ENCODE measurements at places on chromosomes 4 and X.

DNA sequence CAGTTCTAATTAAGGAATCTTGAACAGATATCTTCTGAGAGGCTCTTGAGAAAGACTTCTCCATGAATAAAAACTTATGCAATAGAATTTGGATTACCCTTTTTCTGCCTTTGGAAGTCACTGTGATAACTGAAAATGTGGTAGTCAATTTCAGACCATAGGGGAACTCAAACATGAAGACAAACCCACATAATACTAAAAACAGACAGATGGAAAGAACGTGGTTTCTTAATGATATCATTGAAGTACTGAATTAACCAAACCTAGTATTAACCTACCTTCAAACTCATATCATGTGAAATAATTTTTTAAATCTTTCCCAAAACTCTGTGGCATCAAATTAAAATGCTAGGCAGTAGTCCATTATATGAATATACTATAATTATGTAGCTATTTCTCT lies 153.5 kb downstream of the CAMK2D start:
- DNase-seq: no peak

- DNase-seq: no peak
Observed at GRCh38 chrX:72621625-72622485, 49.2 kb upstream of the HDAC8 start.

DNA sequence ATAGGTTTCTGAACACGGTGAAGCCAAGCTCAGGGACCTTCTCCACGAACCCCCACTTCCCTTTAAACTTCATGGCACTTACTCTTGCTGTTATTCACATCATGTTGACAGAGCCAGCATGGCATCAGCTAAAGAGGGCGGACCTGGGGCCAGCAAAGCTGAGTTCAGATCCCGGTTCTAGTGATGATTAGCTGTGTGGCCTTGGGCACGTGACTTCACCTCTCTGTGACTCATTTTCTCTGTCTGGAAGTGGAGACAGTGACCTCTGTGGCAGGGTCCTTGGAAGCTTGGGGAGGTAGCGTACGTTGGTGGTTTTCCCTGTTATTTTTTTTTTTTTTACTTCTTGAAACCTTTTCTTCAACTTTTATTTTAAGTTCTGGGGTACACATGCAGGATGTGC lies 13.4 kb downstream of the EVC start:
- no peak for DNase-seq

DNA sequence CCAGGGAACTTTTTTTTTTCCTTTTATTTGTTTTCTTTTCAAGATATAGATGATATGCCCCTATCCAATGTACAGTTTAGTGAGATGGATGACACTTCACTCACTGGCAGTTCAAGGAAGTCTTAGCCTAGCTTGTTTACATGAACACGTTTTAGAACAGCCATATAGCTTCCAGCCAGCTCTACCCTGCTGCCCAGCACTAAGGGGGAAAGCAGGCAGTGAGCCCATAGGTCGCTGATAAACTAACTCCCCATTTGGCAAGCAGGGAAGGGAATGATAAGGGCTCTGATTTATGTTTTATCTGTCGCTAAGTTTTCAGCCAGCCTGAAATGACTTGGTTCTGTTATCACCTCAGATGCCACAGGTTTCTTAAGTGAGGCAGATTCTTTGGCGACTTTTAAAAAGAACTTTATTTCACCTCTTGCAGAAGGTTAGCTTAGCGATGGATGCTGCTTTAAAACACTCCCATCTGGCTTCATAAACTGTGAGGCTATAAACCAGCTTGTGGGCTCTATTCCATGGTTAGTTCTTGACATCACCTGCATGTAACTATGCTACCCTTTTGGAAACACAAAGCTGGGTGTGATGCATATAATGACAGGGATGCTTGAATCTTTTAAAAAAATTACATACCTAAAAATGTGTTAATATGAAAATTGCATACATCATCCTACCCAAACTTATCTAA lies 348.4 kb downstream of the FBXO8 start:
- no peak for DNase-seq

- DNase-seq: no peak
Observed at GRCh38 chrX:133542476-133542875, 127.2 kb upstream of the GPC4 start.

GRCh38 chrX:97045470-97045869 lies 161.8 kb downstream of the RPA4 start:
- no peak for DNase-seq

- DNase-seq: no peak
Observed at GRCh38 chr4:140876615-140877364, 120.6 kb upstream of the TBC1D9 start.

DNA sequence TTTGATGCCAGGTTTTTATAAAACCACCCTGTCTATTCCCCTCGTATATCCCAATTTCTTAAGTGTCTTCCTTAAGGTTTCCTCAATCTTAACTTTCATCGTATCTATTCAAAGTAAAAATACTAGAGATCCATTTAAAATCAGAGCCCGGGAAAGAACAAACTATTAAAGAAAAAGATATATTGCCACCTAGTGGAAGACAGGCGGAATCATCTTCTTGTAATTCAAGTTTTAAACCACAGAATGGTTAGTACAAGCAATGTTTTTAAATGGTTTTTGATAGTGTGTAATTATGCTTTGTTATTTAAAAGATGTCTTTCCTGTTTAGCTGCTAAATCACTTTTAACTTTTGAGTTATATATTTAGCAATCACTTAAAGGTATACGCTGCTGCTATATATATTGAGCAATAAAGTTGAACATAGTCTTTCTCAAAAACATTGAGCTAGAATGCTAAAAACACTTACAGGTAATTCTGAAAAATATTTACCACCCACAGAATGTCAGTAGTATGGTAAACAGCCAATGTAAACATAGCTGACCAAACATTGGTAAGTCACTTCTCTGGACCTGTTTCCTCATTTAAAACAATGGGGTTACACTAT lies 18.2 kb downstream of the PRDM8 start:
- no peak for DNase-seq

DNA sequence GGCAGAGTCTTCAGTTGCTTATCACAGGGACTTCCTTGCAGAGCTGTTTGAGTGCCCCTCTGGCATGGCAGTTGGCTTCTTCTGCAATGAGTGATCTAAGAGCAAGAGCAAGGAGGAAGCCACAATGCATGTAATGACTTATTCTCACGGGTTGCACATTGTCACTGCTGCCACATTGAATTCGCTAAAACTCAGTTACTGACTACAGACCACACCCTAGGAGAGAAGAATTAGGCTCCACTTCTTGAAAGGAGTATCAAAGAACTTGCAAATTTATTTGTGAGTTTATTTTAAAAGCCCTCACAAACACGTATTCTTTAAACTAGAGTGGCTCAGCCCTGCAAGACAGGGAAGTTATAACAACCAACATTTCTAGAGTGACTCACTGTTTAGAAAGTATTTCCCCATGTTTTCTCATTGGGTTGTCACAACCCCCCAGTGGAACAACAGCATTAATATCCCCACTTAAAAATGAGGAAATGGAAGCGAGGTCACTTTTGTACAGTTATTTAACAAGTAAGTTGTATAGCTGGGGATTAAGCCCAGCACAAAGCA lies 32.4 kb upstream of the RBPJ start:
- DNase-seq: no peak

DNA sequence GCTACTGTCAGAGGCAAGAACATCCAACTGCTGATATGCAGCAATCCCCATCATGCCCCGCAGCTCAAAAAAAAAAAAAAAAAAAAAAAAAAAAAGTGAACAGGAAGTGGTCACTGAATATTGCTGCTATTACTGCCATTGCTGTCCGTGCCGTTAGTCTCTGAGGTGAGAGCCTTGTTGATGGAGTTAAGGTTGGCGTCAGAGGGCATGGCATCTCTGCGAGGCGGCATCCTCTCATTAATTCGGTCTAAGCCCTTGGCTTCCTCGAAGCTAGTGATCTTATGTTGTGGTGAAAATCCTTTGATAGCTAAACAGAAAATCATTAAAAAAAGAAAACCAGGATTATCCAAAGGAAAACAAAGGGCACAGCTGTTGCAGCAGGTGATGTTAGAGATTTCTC lies 321.6 kb downstream of the PPP3CA start:
- DNase-seq: no peak

DNA sequence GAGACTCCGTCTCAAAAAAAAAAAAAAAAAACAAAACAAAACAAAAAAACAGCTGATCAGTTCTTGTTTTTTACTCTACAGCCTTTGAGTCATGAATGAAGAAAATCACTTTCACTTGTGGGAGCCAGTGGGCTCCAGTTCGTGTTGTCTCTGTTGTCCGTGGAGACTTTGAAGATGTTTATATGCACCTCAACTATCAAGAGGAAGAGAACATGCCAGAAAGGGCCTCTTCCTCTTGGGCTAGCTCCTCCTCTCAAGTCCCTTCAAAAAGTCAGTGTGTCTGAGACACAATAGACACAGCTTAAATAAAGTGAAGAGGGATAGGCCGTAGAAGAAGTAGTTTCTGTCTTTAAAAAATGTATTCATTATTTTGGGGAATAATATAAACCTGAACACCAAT lies 182.7 kb downstream of the KDR start:
- no peak for DNase-seq

GRCh38 chr4:40423735-40424134 lies 88.6 kb downstream of the CHRNA9 start:
- DNase-seq: no peak

DNA sequence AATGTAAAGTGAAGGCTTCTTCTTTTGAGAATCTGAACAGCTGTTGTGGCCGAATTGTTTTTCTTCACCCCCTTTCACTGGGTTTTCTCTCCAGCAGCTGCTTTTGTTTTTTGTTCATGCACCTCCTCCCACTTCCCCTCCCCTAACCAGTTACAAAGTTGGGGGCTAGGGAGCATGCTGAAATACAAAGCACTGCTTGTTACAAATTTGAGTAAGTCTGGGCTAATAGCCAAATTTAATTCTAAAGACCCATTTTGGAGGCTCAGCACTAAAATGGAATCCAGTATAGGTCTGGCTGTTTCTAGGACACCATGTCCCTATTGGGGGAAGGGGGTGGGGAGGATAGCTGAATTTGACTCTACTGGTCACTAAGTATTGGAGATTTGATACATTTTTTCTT lies 89.2 kb upstream of the GPM6B start:
- no peak for DNase-seq

- DNase-seq: no peak
Observed at GRCh38 chrX:53677286-53677685, 9.2 kb downstream of the HUWE1 start.

DNA sequence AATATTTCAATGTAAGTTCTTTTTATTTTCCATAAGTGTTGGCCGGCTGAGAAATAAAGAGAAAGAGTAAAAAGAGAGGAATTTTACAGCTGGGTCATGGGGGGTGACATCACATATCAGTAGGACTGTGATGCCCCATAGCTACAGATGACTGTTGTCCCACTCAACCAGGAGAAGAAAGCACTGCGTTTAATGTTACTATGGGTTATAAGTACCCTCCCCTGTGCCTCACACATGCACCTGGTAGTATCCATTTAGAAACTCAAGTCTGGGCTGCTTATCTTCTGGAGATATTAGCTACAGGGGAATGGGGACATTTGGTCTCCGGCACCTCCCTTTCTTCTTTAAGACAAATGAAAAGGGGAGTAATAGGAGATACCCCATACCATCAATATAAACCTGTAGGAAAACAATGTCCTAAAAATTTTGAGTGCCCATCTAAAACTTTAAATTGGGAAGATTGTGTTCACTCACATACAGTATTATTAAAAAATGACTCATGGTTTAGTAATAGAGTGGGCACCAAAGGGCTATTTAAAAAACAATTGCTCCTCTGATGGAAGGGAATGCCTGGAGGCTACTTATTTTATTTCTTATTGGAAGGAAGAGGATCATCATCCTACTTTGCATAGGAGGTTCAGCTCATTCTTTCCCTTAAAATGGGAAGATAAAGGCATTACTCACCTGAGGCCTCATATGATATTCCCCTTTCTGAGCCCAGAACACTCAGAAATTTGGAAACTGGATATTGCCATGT lies 18.2 kb downstream of the UGT2B11 start:
- DNase-seq: no peak

DNA sequence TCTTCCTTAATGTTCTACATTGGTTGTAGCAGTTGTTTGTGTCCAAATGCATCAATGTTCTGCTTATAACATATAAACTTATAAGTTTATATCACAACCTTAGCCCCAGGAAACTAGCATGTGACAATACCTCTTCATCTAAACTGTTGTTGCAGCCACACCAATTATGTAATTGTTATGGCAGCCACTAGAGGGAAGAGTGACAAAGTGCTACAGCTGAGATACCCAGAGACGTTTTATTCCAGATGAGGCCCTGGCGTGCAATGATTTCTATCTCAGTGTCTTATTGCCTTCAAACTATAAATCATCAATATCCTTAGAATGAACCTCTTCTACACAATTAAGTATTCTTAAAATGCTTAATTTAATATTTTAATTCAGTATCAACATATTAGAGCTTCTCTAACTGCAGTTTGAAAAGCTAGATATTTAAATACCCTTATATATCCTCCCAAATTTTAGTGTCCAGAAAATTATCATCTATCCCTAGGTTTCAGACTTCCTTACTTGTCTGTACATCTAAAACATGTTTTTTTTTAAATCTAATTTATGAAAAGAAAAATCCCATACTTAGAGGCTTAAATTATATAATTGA lies 171.6 kb downstream of the PCDH10 start:
- DNase-seq: no peak

DNA sequence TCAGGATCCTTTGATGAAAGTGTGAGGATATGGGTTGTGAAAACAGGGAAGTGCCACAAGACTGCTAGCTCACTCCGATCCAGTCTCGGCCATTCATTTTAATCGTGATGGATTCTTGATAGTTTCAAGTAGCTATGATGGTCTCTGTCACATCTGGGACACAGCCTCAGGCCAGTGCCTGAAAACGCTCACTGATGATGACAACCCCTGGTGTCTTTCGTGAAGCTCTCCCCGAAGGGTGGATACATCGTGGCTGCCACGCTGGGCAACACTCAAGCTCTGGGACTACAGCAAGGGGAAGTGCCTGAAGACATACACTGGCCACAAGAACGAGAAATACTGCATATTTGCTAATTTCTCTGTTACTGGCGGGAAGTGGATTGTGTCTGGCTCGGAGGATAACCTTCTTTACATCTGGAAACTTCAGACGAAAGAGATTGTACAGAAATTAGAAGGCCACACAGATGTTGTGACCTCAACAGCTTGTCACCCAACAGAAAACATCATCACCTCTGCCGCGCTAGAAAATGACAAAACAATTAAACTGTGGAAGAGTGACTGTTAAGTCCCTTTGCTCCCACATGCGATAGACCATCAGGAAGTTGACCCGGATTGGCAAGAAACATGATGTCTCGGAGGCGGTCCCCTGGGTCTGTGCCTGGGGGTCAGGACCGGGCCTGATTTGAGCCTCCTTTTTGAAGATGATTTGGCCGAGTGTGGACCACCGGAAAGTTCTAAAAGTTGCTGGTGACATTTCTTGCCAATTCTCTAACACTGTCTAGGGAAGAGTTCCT lies 22.2 kb downstream of the LIAS start:
- DNase-seq: no peak

DNA sequence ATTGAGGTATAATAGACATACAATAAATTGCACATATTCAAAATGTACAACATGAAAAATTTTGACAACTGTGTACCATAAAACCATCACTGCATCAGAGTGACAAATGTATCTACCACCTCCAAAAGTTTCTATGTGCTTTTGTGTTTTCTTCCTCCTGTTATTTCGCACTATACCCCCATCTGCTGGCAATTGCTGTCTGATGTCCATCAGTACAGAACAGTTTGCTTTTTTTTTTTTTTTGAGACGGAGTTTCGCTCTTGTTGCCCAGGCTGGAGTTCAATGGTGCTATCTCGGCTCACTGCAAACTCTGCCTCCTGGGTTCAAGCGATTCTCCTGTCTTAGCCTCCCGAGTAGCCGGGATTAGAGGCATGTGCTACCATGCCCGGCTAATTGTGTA lies 154.3 kb upstream of the GIMD1 start:
- no peak for DNase-seq

Measured in retinal pigment epithelial cell (primary cell).